Astrocyte of the spinal cord (primary cell): ENCODE measurements at places on chromosomes 5 and 9.

DNA sequence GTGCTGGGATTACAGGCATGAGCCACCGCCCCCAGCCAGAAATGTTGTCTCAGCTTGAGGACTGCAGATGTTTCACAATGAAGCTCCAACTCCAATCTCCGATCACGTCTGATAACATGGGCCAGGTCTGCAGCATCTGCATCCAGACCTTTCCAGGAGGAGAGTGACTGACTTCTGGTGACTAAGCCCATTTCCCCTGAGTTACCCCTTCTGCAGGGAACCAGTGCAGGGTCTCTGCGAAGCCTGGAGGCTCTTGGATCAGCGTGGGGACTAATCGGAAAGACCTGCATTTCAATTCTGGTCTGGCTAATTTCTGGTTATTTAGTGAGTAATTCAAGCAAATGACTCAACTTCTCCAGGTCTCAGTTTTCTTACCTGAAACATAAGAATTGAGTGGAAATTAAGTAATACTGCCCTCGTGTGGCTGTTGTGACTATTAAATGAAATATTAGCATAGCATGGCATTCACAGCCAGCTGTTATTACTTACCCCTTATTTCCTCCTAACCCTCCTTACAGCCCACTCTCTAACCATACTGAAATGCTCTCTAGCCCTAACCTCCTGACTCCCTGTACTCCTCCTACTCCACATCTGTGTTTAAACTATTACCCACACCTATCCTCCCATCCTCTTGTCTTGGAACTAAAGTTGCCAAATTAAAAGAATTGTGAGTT is 2.2 kb upstream of the GNPDA1 start:
- DNase-seq: peak; percentile 80

DNA sequence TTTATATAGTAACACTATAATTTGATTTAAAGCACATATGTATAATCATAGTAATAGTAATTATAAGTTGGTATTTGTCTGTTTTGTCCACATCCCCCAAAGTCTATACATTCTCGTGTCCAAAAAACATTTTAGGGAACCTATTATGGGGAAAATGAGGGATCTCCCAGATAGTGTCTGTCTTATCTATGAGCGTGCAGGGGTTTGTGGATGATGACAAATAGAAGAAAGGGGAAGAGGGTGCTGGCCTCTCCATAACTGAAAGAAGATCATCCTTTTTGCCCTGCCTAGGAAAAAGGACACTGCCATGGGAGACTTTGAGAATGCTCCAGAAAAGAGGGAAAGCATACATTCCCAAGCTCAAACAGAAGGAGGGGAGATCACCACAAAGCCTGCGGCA is 45.3 kb downstream of the C5orf22 start:
- no peak for DNase-seq

DNA sequence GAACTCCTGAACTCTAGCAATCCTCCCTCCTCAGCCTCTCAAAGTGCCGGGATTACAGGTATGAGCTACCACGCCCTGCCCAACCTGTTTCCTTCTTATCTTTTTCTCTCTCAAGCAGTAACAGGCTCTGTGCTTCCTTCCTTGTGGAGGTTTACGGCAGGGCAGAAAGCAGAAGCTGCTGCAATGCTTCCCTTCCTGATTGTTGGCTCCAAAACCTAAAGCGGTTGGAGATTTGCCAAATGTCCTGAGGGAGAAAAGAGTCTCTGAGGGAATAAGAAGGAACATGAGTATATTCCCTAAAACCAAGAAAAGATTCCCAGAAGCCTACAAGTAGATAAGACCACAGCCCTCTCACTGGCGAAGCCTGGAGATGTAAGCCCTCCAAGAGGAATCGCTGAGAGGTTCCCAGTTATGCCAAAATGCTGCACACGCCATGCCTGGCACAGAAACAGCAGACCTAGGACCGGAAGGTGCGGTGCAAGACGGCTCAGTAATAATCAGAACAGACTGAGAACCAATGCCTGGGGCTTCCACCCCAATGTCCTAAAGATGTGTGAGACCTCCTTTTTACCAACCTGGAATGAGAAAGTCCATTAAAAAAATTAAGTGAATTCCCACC is 73.2 kb downstream of the APTX start:
- no peak for DNase-seq

DNA sequence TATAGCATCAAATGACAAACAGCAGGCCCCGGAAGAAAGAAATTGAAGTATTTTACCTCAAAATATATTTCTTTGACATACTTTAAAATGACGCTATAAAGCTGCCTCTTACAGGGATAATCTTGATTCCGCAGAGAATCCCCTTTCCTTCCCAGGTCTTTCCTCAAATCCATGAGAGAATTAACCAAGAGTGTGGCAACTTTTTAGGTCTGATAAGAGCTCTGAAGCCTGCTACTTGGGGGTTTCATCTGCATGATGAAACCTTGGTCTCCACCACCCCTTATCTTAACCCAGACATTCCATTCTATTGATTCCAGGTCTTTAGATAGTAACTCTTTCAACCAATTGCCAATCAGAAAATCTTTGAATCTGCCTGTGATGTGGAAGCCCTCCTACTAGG is 173.8 kb downstream of the CEMIP2 start:
- DNase-seq: no peak

GRCh38 chr9:121876658-121877271 is 216.3 kb downstream of the TTLL11 start:
- DNase-seq: peak; percentile 81

- no peak for DNase-seq
These were observed 14.3 kb upstream of the SNCAIP start for GRCh38 chr5:122297587-122298298.

DNA sequence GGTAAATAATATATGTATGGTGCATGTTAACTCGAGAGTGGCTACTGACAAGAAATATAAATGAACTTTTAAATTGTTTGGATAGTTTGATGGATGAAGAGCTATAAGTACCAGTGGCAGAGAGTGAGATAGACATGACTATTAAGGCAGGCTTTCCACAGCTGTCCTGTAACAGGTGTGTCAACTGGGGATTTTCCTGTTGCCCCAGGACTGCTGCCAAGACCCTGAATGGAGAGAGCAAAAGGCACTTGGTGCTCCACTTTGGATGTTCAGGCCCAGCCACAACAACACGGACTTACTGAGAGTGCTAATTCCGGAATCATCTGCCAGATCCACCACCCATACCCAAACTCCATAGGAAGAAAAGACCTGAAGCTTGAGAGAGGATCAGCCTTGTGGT is 215.1 kb downstream of the SEC61B start:
- DNase-seq: no peak

- DNase-seq: no peak
These were observed 805.5 kb downstream of the EFNA5 start for GRCh38 chr5:106865279-106865678.

DNA sequence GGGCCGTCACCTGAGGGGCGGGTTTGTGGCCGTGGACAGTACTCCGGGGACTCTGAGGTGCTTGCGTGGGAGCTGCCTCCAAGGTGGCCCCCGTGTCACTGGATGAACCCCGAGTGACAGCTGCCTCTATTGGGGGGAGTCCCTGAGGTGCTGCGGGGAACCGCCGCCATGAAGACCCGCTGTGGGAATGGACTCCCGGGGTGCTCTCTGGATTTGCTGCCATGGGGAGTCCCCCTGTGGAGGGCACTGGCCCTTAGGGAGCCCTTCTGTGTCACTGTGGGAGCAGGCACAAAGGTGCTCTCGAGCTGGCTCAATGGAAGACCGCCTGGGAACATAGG is 100.2 kb upstream of the CCL21 start:
- DNase-seq: no peak

DNA sequence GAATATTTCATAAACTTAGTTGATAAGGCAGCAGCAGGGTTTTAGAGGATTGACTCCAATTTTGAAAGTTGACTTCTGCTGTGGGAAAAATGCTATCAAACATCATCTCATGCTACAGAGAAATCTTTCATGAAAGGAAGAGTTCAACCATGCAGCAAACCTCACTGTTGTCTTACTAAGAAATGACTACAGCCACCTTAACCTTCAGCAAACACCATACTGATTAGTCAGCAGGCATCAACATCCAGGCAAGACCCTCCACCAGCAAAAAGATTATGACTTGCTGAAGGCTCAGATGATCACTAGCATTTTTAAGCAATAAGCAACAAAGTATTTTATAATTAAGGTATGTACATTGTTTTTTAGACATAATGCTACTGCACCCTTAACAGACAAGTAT is 7.6 kb downstream of the TMEM174 start:
- peak; percentile 28 for DNase-seq

GRCh38 chr5:61732369-61732768 is 400.3 kb downstream of the ZSWIM6 start:
- no peak for DNase-seq

- DNase-seq: no peak
These were observed 33.2 kb downstream of the UGT3A2 start for GRCh38 chr5:36033486-36033885.

GRCh38 chr9:5580650-5581049 is 48.3 kb upstream of the RIC1 start:
- DNase-seq: no peak

GRCh38 chr9:33225319-33226147 is 14.4 kb upstream of the SPINK4 start:
- peak; percentile 88 for DNase-seq

DNA sequence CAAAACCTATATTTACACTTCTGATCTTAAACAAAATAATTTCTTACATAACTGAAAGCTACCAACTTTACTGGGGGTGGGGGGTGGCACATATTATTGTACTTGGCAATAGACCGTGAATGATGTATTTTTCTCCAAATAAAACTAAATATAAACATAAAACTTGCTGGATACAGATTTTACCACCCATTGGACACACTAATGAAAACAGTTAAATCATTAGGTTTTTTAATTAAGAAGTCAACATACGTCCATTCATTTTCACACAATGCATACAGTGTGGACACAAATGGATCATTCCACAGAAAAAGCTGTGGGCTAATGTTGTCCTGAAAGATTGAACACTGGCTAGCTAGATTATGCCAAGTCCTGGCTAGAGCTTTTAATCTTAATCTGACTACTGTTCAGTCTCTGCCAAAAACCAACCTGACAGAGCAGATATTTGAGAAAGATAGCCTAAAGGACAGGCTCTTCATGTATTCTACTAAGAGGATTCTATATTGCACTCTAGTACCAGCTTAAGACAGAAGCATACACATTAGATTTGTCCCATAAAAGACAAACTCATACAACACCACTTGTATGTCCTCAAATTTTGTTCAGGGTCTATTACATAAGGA is 118.1 kb downstream of the SIL1 start:
- no peak for DNase-seq

DNA sequence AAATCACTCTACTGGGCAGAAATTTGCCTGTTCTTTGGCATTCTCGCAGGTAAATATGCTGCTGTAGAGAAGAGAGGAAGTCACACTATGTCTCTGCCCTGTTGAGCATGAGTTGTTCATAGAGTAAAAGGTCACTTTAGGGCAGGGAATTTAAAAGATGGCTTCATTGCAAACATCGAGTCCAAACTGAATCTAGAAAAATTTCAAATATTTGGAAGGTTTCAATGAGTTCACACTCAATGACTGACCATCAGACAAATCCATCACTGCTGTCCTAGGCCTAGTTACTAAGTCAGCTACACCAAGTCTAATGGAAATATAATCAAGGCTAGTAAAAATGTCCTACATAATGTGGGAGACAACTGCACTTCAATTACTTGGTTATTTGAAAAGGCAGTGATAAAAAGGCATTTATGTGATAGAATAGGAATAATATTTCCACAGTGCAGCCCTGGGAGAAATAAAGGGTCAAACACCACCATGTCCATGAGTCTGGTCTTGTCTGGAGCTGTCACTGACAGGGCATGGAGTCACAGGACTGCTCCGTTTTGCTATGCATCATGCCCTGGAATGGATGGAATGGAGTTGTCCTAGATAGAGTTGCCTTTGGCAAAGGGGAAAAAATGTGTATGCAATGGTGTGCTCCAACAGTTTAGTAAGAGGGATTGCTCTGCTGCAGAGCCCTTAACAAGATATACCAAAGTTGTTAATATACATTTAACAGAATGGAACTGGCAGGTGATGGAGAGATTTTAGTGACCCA is 218.5 kb upstream of the DAPK1 start:
- no peak for DNase-seq

DNA sequence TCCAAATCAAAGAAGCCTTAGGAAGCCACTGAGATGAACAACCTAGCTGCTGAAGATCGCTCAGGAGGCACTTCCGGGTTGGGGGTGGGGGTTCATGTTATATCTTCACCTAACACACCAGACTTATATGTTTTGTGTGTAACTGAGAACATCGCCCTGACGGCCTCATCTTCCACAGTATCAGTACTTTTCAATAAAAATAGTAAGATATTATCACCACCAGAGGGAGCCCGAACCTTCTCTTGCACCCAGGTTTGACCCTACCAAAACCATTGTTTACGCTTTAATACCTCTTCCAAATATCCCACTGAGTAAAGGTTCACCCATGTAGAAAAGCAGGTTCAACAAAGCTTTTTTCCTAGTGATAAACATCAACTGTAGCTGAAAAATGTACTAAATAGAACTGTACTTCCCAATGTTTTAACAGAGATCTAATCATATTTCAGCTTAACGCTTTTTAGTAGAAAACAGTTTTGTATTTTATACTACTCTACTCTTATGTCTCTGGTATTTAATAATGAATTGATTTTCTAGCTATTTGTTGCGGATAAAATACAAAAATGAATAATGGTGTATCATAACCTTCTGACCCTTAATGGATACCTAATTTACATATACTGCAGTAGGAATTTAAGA is 244.0 kb downstream of the EPB41L4A start:
- peak; percentile 48 for DNase-seq

- DNase-seq: peak; percentile 55
These were observed 28.4 kb downstream of the QRFP start for GRCh38 chr9:130868230-130868629.

- DNase-seq: peak; percentile 70
These were observed at the start of gene CMBL for GRCh38 chr5:10307206-10308148. Gene CMBL (minus strand): TSS chr5:10307902. CDS start chr5:10290762, 17,140 bp downstream.

DNA sequence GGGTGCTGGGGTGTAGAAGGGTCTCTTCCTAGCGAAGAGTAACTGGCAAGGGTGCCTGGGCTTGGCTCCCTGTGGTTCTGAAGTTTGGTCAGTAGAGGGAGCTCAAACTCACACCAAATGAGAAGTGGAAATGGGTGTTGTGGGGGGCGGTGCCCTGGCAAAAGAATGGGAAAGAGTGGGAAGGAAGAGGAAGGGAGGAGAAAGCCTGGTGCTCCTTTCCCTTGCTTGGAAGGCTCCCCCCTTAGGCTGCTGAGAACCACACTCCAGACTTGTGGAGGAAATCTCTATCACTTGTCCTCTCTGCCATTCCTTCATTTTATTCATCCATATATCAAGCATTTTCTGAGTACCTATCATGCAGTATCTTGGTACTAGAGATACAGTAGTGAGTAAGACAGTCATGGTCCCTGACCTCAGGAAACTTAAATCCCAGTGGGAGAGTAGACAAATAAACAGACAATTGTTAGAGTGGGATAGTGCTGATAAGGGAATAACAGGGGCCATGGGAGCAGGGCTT is 13.0 kb downstream of the SLC4A9 start:
- DNase-seq: peak; percentile 76
